ENCODE measurements at places on chromosomes 1 and 21. TPM values are rescaled to one million over a fixed set of nuclear protein-coding genes. Genes with fewer than 3 reads are reported as not detected.

- H3K36me3 ChIP-seq = peaks cover 2% of the 10 kb centered on the region
- H3K4me3 ChIP-seq = no peak overlapping the region
- no peak for DNase-seq
- H3K27me3 ChIP-seq = no peaks in the 10 kb centered on the region
- no peak overlapping the region for H3K27ac ChIP-seq
Observed at GRCh38 chr1:98147280-98147679, 226.4 kb upstream of the DPYD start.

- peak overlapping the region; percentile 6 for H3K4me3 ChIP-seq
- H3K4me1 ChIP-seq = peaks cover 90% of the 10 kb centered on the region
- H3K36me3 ChIP-seq = no peaks in the 10 kb centered on the region
- no peaks in the 10 kb centered on the region for H3K27me3 ChIP-seq
Observed at GRCh38 chr1:181100015-181100905, 11.8 kb downstream of the IER5 start.

DNA sequence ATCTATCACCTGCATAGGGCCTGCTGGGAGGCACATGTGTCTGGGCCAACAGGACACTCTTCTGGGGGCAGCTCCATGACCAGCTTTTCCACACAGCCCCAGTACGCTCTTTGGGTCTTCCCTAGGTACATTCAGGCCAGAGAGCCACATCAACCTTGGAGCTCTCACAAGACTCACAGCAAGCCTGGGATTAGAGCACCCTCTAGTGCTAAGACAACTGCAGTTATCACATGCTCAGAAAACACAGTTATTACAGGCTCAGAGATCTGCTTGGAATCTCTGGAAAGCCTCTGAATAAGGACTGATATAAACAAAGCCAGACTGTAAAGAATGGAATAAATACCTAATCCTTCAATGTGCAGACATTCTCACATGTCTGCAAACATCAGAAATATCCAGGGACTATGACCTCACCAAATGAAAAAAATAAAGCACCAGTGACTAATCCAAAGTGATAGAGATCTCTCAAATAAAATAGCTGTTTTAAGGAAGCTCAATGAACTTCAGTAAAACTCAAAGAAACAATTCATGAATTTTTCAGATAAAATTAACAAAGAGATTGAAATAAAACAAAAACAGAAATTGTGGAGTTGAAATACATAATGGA lies 563.9 kb upstream of the NR5A2 start:
- no peak overlapping the region for H3K27ac ChIP-seq
- H3K36me3 ChIP-seq = no peaks in the 10 kb centered on the region
- DNase-seq = no peak
- H3K27me3 ChIP-seq = no peaks in the 10 kb centered on the region
- H3K4me1 ChIP-seq = no peaks in the 10 kb centered on the region

- H3K4me1 ChIP-seq = peaks cover 8% of the 10 kb centered on the region
- H3K36me3 ChIP-seq = no peaks in the 10 kb centered on the region
- H3K4me3 ChIP-seq = no peak overlapping the region
- DNase-seq = no peak
Observed at GRCh38 chr1:217924924-217925323, 293.8 kb downstream of the SPATA17 start.

- H3K36me3 ChIP-seq = no peaks in the 10 kb centered on the region
- no peak overlapping the region for H3K4me3 ChIP-seq
- H3K27ac ChIP-seq = no peak overlapping the region
Observed at GRCh38 chr1:168803806-168804510, 75.0 kb upstream of the DPT start.

DNA sequence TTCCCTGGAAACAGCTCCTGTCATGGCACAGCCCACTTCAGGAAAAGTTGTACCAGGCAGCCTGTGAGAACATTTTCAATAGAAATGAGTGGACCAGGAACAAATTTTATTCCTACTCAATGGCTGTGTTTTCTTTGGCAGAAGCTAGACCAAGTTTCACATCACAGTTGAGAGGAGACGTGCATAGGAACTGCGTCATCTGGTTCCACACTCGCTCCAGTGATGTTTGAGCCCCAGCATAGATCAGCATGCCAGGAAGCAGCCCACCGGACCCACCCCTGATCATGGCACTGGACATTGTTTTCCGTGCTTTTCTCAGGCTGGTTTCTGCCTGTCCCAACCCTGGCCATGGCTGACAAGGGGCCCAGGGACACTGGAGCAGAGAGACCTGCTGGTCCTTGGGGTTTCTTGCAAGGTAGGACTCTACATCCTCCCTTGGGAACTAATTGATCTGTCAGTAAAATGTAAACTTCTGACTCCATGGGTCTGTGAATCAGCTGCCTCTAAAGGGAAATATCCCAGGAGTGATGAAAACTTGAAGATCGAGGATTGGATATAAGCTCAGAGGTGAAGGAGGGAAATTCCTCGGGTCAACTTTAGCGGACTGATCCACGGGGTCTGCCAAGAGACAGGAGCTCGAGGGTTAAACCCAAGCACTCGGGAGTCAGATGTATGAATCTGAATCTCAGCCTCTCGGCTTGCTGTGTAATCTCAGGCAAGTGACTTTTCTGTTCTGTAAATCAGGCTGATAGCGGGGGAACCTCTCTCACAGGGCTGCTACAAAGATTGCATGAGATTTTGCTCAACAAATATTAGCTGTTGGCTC lies 35.7 kb downstream of the NEK2 start:
- no peaks in the 10 kb centered on the region for H3K36me3 ChIP-seq
- no peaks in the 10 kb centered on the region for H3K27me3 ChIP-seq
- no peak for DNase-seq
- no peak overlapping the region for H3K4me3 ChIP-seq
- H3K27ac ChIP-seq = peak overlapping the region; percentile 60

GRCh38 chr1:112925015-112925414 lies 31.0 kb downstream of the SLC16A1 start:
- H3K27me3 ChIP-seq = no peaks in the 10 kb centered on the region
- DNase-seq = no peak
- H3K36me3 ChIP-seq = peaks cover 32% of the 10 kb centered on the region

- H3K27ac ChIP-seq = no peak overlapping the region
- peaks cover 15% of the 10 kb centered on the region for H3K4me1 ChIP-seq
- no peaks in the 10 kb centered on the region for H3K27me3 ChIP-seq
Observed at GRCh38 chr1:233656687-233657086, 42.8 kb downstream of the KCNK1 start.

DNA sequence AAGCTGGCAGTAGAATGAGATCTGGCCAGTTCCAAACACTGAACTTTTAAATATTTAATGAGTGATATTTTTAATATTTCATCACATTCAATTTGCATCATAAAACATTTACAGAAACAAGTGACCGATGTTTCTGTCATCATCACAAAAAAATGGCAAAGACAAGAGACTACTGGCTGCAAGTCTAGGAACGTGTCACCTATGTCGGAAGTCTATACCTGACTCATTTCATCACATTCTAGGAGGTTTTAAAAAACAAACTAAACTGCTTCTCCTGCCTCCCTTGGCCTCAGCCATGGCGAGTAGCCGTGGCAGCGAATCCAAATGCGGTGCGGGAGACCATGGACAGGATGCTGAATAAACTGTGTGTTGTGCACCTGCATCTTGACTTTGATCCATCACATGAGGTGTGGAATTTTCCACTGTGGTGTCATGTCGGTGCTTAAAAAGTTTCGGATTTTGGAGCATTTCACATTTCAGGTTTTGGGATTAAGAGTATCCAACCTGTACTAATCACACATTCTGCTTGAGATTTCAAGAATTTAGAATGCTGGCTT lies 43.1 kb downstream of the CLSTN1 start:
- H3K27me3 ChIP-seq = no peaks in the 10 kb centered on the region
- H3K27ac ChIP-seq = no peak overlapping the region
- H3K4me1 ChIP-seq = no peaks in the 10 kb centered on the region
- DNase-seq = no peak
- no peak overlapping the region for H3K4me3 ChIP-seq

GRCh38 chr1:100928128-100928527 lies 32.2 kb downstream of the SLC30A7 start:
- no peak overlapping the region for H3K4me3 ChIP-seq
- no peak for DNase-seq
- no peak overlapping the region for H3K27ac ChIP-seq
- peaks cover 14% of the 10 kb centered on the region for H3K4me1 ChIP-seq

DNA sequence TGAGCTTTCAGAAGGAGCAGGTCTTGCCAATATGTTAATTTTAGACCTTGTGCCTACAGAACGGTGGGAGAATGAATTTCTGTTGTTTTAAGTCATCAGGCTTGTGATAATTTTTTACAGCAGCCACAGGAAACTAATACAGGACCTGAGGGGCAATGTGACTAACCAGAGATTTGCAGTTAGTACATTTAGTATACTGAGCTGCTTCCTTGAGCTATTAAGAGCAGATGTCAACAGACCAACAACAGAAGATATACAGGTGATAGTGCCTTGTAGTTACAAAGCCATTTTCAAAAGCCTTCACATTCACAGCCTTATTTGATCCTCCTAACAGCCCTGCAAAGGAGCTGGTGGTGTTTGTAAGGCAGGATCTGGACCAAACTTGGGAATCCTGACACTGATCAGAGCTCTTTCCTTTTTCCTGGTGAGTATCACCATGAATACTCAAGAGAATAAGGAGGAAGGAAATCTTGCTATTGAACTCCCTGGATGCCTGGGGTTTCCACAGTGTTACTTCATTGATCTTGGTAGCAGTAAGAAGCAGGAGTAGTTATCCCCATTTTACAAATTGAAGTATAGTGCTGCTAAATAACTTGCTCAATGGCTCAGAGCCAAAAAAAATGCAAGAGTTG lies 4.7 kb upstream of the SLAMF1 start:
- peak overlapping the region; percentile 43 for H3K27ac ChIP-seq
- H3K4me1 ChIP-seq = peaks cover 27% of the 10 kb centered on the region
- DNase-seq = no peak
- H3K27me3 ChIP-seq = no peaks in the 10 kb centered on the region
- no peaks in the 10 kb centered on the region for H3K36me3 ChIP-seq

DNA sequence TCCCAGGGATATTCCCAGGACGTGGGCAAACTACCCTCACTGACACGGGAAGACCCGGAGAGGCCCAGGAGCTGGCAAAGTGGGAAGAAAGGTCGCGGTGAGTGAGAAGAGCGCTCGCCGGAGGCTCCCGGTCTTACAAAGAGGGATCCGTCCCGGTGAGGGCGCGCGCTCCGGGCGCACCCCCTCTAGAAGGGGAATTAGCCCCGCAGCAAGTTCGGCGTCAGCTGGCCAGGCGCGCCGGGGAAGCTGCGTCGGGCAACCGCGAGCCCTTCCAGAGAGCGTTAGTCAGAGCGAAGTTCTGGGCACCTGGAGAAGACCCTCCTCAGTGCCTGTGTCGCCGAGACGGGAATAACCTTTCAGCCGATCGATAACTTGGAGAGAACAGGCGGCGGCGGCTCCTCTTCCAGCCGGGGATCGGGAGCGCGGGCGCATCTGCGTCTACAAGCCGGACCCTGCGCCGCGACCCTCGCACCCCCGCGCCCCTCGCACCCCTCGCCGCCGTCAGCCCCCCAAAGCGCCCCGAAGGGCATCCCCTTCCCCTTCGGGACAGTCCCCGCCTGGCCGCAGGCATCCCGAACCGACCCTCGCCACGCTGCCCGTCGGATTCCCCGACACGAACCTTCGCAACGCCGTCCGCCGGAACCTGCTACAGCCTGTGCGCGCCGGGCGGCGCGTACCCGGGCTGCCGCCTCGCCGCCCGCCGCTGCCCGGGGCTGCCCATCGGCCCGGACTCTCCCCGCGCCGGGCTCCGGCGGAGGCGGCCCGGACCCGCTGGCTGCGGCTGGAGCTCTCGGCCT lies 485 bp downstream of the SIPA1L2 start:
- H3K36me3 ChIP-seq = no peaks in the 10 kb centered on the region
- H3K4me3 ChIP-seq = peak overlapping the region; percentile 98
- peaks cover 54% of the 10 kb centered on the region for H3K4me1 ChIP-seq

DNA sequence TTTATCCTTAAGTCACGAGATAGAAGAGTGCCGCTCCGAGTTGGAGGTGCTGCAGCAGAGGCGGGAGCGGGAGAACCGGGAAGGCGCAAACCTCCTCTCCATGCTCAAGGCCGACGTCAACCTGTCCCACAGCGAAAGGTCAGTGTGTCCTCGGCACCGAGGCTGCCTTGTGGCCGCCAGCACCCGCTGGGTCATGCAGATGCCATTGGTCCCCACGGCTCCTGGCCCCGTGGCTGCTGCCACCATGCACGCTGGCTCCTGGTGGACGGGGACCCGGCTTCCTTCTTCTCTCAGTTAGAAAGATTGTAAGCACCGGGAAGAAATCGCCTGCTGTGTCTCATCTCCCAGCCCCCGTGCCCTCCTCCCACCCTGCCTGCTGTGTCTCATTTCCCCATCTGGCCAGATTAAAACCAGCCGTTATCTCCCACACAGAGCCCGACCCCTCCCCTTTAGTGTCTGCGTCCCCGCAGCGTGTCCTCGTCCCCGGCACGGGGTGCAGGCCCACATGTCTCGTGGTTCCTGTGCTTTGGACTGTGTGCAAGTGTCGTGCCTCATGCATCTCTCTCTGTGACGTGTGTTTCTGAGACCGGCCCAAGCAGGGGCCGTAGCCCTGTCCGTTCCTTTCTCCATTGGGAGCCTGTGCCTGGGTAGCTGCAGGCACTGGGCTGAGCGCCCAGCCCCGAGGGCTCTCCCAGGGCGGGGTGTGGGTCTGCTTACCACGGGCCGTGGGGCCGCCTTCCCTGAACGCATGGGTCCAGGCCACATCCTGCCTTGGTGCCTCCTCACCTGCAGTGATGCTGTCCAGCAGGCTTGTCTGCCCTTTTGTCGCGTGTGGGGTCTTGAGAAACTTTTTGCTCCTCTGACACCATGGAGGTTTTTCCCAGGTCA lies 62.1 kb downstream of the PCNT start:
- no peak overlapping the region for H3K27ac ChIP-seq
- H3K4me1 ChIP-seq = peaks cover 3% of the 10 kb centered on the region
- H3K36me3 ChIP-seq = peaks cover 49% of the 10 kb centered on the region
- H3K4me3 ChIP-seq = peak overlapping the region; percentile 22

DNA sequence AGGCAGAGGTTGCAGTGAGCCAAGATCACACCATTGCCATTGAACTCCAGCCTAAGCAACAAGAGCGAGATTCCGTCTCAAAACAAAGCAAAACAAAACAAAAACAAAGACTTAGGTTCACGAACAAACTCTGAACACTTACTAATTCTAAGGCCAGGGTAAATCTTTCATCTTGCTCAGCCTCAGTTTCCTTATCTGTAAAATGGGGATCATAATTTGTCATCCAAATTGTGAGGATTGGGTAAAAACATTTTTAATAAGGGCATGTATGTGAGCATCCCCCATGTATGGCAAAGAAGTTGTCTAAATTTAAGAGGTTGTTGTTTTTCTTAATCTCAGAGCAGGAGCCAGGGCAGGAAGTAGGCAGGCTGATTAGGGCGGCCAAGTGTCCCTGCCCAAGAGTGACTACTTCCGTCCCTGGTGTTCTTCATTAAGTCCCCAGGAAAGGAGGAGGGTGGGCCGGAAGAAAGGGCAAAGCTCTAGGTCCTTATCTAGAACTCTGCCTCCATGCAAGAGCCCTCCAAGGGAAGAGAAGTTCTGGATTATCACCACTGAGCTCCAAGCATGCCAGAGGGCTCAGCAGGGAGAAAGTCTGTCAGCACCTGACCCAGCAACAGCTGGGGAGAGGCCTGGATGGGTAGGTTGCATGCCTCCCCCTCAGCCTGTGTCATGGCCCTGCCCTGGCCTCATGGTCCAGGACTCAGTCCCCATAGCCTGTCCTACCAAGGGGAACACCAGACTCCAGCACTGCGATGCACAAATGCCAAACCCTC lies 49.9 kb upstream of the CLIC4 start:
- H3K36me3 ChIP-seq = no peaks in the 10 kb centered on the region
- H3K27ac ChIP-seq = no peak overlapping the region

The ETV3 gene
- 57.8 TPM for total RNA-seq

The OVAAL gene
- not detected for total RNA-seq

The IFI16 gene
- 83.9 TPM for total RNA-seq

The S100A7 gene
- total RNA-seq = not detected

The SPRR2B gene
- not detected for total RNA-seq

The GNG4 gene
- total RNA-seq = 2.9 TPM

The ACTL8 gene
- total RNA-seq = not detected

The NSUN4 gene
- total RNA-seq = 21.0 TPM

The LCE3D gene
- total RNA-seq = not detected

All from mesothelial cell of epicardium (in vitro differentiated cells).